ENCODE measurements at places on chromosomes 3 and 15. TPM values are rescaled to one million over a fixed set of nuclear protein-coding genes. Genes with fewer than 3 reads are reported as not detected.

GRCh38 chr3:164049847-164050246, 1028.4 kb downstream of the SI start:
- no peak for DNase-seq

The FES gene
- 0.28 TPM for polyA plus RNA-seq

DNA sequence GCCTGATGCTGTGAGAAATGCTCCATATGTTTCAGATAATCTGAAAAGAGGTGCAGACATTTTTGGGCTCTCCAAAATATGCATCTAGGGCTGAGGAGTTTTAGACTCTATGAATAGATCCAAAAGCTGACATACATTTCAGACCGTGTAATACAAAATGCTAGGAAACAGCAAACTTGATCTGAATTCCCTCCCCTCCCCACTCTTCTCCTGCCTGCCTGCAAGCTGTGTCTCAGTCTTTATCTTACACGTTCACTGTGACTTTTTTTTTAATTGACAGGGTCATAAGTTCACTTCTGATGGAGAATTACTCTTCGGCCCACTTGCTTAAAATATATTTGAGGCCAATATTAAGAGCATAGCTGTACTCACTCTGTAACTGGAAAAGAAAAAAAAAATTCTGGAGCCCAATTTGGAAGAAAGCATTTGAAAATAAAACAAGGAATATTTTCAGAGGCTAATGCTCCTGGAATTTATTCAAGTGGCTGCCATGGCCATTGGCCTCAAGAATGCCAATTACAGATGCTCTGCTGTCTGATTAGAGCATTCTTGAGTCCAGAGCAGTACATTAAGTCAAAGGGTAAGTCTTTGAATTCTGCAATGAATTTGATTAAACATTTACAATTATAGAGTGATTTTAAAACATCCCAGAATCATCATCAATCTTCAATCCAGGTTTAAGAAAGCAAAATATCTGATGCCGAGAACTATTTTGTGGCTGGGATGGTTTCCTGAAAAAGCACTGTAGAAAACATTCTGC, 146.2 kb upstream of the SEMA6D start:
- DNase-seq = no peak

GRCh38 chr3:57952208-57952631, 56.0 kb upstream of the FLNB start:
- no peak for DNase-seq

The ALS2CL gene
- polyA plus RNA-seq = 1.2 TPM
